Right kidney (tissue), 9 donors: ENCODE measurements at places on chromosomes 4 and X.

DNA sequence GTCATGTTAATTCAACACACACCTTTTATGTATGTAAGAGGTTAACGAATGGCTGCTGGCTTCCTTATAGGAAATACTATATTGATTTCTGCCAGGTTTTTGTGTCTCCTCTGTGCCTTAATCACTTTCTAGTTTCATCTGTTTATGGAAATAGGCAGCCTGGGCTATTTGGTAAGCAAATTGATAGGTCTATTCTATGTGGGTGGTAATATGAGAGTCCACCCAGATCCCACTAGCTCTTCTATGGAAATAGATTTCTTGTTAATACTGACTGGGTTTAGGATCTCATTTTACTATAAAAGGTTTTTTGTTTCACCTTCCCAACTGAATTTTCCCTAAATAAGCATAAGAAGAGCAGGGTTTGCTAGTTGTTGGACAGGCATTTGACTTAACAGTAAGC is 4.1 kb downstream of the BMX start:
- DNase-seq: no peak

GRCh38 chr4:5683566-5683965 is 24.8 kb downstream of the EVC2 start:
- no peak for DNase-seq

DNA sequence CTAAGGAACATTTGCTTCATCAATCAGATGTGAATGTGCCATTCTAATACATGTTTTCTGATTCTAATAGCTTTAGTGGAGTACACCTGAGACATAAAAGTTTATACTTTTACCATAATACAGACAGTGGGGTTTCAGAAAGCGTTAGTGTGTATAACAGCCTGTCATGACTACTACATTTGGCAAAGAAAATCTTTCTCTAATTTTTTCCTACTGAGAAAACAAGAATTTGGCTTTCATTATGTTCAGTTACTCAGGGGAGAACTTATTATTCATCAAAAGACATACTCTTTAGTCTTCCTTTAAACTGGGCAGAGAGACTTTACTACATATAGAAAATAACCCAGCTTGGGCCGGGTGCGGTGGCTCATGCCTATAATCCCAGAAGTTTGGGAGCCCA is 104.9 kb downstream of the PCDH18 start:
- no peak for DNase-seq

- DNase-seq: no peak
Observed at GRCh38 chrX:40966213-40966820, 118.9 kb upstream of the USP9X start.

DNA sequence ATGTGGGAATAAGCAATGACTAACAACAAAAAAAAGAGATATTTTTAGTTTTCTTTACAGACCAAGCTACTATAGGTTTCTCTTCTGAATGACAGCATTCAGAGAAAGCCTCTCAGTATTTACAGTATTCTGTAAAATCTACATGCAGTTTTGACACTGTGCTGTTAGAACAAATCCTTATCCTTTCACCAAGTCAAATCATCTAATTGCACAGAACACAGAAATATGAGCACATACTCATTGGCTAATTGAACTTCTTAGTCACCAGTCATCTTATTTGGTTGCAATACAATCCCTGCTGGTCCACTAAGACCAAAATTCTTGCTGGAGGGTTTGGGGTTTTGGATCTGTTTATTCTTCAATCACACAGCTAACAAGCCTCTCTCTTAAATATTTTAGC is 5.7 kb downstream of the ACOT9 start:
- no peak for DNase-seq

DNA sequence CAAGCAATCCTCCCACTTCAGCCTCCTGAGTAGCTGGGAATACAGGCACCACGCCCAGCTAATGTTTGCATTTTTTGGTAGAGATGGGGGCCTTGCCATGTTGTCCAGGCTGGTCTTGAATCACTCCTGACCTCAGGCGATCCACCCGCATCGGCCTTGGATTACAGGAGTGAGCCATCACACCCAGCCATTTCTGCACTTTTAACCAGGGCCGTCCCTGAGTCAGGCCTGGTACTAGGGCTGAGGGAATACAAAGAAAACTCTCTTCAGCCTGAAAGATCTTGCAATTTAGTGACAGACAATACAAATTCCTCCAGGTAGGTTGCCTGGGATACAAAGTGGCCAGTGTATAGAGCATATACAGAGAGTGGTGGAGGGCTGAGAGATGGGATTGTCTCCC is 65.8 kb downstream of the BCOR start:
- no peak for DNase-seq

GRCh38 chrX:153770601-153771414 is 6.8 kb downstream of the PLXNB3 start:
- DNase-seq: no peak

- DNase-seq: no peak
Observed at GRCh38 chrX:51917604-51918003, 24.2 kb downstream of the MAGED1 start.

GRCh38 chrX:107199491-107199890 is 6.7 kb downstream of the NUP62CL start:
- no peak for DNase-seq

DNA sequence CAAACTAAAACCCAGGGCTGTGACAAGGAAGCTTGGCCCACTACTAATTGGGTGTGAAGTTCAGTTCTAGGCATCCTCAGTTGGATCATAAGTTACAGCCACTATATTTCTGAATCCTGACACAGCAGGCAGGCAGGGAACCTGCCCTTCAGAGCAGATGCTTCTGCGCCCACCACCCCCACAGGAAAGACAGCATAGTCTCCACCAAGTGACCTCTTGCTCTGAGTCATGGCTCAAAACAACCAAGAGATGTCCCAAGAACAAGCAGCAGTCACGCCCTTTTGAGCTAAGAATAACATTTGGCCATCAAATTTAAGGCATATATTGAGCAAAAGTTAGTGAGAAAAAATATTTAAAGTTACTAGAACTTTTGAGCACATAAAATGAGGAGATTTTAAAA is 170.7 kb upstream of the SMARCAD1 start:
- DNase-seq: no peak

GRCh38 chr4:112277220-112277619 is 8.5 kb downstream of the TIFA start:
- DNase-seq: no peak

GRCh38 chrX:22043872-22044271 is 11.7 kb downstream of the PHEX start:
- DNase-seq: no peak

GRCh38 chr4:21896767-21897166 is 51.8 kb downstream of the KCNIP4 start:
- no peak for DNase-seq

DNA sequence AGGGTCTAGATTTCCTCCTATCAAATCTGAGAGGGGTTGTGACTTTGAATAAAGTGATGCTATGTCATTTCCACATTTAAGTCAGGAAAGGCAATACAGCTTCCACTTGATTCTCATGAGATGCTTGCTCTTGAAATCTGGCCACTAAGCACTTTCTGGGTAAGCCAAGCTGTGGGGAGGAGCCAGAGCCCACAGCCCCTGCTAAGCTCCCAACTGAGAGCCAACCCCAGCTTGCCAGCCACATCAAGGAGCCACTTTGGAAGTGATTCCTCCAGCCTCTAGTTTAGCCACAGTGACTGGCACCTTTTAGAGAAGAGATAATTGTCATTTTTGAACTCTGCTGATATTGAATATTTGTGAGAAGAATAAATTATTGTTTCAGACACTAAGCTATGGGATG is 1441.5 kb upstream of the IGFBP7 start:
- DNase-seq: no peak

DNA sequence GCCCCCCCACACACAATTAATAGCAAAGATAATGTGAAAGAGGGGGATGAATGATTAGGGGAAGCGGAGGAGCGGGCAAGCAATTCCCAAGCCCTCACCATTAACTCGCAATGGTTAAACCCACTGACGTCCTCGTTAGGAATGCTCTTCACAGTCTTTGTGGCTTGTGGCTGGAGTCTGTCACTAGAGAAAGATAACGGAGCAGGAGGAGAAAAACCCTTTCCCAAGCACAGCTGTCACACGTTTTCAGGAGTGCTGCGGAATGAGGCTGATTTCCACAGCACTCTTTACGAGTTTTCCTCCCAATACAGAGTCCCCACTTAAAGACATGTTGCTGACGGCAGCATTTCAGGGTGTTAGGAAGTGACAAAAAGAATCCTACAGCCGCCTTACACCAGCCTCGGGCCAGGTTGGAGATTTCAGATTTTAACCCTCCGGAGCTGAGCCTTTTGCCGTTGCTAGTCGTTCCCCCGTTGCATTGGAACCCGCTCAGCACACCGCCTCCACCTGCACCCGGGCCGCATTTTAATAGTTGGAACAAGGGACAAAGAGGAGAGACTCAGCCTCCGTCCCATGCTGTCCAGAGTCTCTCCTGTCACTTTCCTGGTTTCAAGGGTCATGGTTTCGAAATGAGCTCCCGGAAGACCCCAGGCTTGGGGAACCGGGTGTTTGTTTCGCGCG is 92.2 kb downstream of the GEMIN8 start:
- DNase-seq: peak; percentile 65

- DNase-seq: no peak
Observed at GRCh38 chr4:17170131-17170530, 271.7 kb upstream of the LDB2 start.

DNA sequence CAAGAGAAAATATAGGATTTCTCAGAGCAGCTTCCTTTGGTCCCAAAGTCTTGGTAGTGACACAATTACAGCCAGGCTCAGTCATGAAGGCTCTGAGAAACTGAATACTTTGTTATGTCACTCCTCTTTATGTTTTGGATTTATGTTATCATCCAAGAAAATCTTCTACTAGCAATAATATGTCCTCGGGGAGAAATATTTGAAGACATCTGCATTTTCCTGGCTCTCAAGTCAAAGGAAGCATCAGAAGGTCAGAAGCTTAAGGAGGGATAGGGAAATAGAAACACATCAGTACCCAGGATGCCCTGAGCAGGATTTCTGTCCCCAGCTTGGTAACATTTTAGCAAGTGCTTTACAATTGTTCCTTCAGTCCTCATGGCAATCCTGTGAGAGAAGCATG is 54.0 kb downstream of the C4orf33 start:
- no peak for DNase-seq

- DNase-seq: no peak
Observed at GRCh38 chrX:94662689-94663088, 988.7 kb downstream of the FAM133A start.

DNA sequence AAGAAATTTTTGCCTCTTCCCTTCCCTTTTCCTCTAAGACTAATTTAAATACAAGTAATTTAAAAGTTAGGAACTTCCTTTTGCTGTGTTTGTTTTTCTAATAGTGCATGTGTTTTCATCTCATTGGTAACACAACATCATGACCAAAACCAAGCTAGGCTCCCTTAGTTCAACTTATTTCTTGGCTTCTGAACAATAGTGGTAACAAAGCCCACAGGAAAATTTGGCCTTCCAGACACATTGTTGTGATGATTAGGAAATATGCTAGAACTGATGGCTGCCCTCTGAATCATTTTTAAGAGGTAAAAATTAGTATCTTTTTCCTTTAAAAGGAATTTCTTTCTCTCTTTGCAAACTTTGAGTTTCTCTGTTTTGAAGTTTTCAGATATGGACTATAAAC is 25.5 kb upstream of the TEC start:
- DNase-seq: no peak

- no peak for DNase-seq
Observed at GRCh38 chr4:48270951-48271473, 1.4 kb upstream of the TEC start.

GRCh38 chr4:75432683-75433082 is 81.5 kb downstream of the RCHY1 start:
- no peak for DNase-seq

DNA sequence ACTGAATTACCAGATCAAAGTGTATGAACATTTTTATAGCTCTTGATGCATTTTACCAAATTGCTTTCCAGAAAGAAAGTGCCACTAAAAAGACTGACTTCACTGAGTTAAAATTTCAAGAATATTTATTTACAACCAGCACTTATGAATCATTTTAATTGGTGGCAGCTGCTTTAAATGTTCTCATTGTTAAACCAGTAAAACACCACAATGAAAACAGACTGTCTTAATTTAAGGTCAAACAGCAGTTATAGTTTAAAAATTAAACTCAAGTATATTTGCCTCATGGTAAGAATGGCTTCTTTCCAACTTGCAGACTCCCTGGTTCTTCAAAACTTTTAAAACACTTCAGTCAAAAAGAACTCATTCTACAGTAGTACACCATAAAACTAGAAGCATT is 36.9 kb downstream of the AMMECR1 start:
- DNase-seq: no peak

- DNase-seq: no peak
Observed at GRCh38 chr4:3189459-3189858, 59.5 kb upstream of the MSANTD1 start.

GRCh38 chr4:53925050-53925605 is 139.3 kb downstream of the CHIC2 start:
- no peak for DNase-seq

GRCh38 chrX:10358958-10359357 is 202.2 kb downstream of the CLCN4 start:
- no peak for DNase-seq

DNA sequence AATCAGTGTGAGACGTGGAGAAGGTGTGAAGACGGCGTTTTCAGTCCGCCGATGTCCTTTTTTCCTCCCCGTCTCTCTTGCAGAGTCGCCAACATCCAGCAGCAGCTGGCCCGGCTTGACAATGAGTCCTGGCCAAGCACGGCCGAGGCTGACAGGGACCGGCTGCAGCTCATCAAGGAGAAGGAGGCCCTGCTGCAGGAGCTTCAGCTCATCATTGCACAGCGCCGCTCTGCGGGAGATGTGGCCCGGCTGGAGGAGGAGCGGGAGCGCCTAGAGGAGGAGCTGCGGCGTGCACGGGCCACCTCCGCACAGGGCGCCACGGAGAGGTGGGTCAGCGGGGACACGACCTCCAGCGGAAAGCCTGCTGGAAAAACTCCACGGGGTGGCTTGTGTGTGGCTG is 47.1 kb upstream of the CLCN4 start:
- no peak for DNase-seq

DNA sequence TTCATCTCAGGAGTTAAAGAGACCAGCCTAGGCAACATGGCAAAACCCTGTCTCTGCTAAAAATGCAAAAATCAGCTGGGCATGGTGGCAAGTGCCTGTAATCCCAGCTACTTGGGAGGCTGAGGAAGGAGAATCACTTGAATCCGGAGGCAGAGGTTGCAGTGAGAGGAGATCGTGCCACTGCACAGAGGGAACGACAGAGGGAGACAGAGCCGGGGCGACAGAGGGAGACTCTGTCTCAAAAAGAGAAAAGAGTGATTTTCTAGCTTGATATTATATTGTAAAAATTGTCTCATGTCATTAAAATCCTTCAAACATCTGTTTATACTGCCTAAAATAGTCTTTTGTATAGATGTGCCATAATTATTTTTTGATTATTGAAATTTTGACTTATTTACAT is 225.4 kb upstream of the AGA start:
- DNase-seq: no peak
